Neural progenitor cell (in vitro differentiated cells): ENCODE measurements at places on chromosomes 12 and 14. TPM values are rescaled to one million over a fixed set of nuclear protein-coding genes. Genes with fewer than 3 reads are reported as not detected.

DNA sequence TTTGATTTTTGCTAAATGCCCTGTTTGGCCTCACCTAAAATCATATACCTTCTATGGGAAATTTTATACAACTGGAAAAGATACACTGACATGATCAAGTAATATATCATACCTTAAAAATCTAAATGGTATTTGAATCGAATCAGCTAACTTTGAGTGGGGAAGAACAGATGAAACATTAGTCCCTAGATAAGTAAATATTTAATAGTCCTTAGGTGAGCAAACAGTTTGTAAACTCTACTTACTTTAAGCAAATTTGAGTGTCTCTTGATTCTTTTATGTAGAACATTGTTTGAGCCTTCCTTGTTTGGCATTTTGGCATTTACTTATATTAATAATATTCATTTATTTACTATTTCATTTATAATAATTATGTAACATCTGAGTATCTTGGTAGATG lies 195.7 kb upstream of the GARIN2 start:
- no peak for DNase-seq
- H3K4me1 ChIP-seq, result no peaks in the 10 kb centered on the region
- no peaks in the 10 kb centered on the region for H3K27me3 ChIP-seq
- H3K27ac ChIP-seq, result no peak overlapping the region
- H3K4me3 ChIP-seq, result no peak overlapping the region
- no peaks in the 10 kb centered on the region for H3K36me3 ChIP-seq

GRCh38 chr14:74882103-74882920 lies 596 bp downstream of the DLST start:
- H3K4me1 ChIP-seq, result peaks cover 30% of the 10 kb centered on the region
- peak overlapping the region; percentile 97 for H3K4me3 ChIP-seq
- H3K27ac ChIP-seq, result no peak overlapping the region
- peak; percentile 65 for DNase-seq
- H3K36me3 ChIP-seq, result no peaks in the 10 kb centered on the region

- H3K4me3 ChIP-seq, result no peak overlapping the region
- DNase-seq, result no peak
- H3K4me1 ChIP-seq, result no peaks in the 10 kb centered on the region
- no peak overlapping the region for H3K27ac ChIP-seq
- no peaks in the 10 kb centered on the region for H3K27me3 ChIP-seq
These were observed 773.7 kb downstream of the BCL11B start for GRCh38 chr14:98498019-98498885.

GRCh38 chr12:42172441-42173210 lies 28.0 kb upstream of the GXYLT1 start:
- H3K4me3 ChIP-seq, result no peak overlapping the region
- no peak for DNase-seq
- no peaks in the 10 kb centered on the region for H3K27me3 ChIP-seq
- no peaks in the 10 kb centered on the region for H3K4me1 ChIP-seq

DNA sequence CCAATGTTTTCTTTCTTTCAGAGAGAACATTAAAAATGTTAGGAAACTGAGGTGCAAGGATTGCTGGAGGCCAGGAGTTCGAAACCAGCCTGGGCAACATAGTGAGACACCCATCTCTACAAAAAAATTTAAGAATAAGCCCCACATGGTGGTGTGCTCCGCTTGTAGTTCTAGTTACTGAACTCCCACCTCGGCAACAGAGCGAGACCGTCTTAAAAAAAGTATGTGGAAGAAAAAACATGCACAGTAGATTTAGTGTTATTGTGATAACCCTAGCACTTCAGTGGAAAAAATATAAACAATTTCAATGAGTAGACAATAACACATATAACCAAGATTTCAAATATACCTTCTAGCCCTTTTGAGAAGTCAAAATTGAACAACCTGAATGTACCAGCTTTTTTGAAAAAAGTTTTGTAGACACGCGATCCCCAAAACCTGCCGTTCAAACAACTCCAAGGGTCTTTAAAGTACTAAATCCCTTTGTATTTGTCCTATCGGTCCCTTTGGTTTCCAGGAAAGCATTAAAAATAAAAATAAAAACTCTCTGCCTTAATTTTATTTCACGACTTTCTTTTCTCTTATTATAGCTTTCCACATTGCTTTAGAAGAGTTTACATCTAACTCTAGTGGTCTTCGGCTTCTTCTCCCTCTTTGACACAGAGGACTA lies 1.0 kb upstream of the ANO6 start:
- H3K36me3 ChIP-seq, result no peaks in the 10 kb centered on the region
- H3K27me3 ChIP-seq, result no peaks in the 10 kb centered on the region
- H3K4me3 ChIP-seq, result peak overlapping the region; percentile 71
- peak overlapping the region; percentile 75 for H3K27ac ChIP-seq
- peaks cover 17% of the 10 kb centered on the region for H3K4me1 ChIP-seq
- DNase-seq, result no peak

- peaks cover 4% of the 10 kb centered on the region for H3K4me1 ChIP-seq
- H3K27me3 ChIP-seq, result no peaks in the 10 kb centered on the region
- no peak overlapping the region for H3K4me3 ChIP-seq
- no peaks in the 10 kb centered on the region for H3K36me3 ChIP-seq
These were observed 68.5 kb downstream of the TSPAN9 start for GRCh38 chr12:3145546-3146310.

GRCh38 chr12:11728154-11728755 lies 78.8 kb downstream of the ETV6 start:
- H3K27me3 ChIP-seq, result no peaks in the 10 kb centered on the region
- H3K4me3 ChIP-seq, result no peak overlapping the region
- no peak for DNase-seq
- H3K36me3 ChIP-seq, result no peaks in the 10 kb centered on the region
- no peak overlapping the region for H3K27ac ChIP-seq
- peaks cover 16% of the 10 kb centered on the region for H3K4me1 ChIP-seq

DNA sequence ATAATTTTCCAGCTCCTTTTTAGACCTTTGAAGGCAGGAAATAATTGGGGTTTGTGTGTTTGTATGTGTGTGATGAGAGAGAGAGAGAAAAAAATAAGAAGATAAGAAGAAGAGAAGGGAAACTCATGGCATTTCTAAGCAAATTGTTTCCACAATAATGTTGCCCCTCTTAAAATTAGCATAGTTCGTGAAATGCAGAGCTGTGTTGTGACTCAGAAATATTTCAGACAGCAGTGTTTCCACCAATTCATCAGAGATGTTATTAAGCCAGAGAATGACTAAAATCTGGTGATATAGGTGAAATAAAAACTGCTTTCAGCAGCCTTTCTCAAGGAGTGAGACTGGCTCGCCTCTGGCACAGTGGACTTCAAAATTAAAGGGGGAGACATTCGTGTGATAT lies 65.9 kb upstream of the ARHGAP5 start:
- no peaks in the 10 kb centered on the region for H3K36me3 ChIP-seq
- DNase-seq, result no peak
- no peak overlapping the region for H3K27ac ChIP-seq
- H3K4me3 ChIP-seq, result no peak overlapping the region

DNA sequence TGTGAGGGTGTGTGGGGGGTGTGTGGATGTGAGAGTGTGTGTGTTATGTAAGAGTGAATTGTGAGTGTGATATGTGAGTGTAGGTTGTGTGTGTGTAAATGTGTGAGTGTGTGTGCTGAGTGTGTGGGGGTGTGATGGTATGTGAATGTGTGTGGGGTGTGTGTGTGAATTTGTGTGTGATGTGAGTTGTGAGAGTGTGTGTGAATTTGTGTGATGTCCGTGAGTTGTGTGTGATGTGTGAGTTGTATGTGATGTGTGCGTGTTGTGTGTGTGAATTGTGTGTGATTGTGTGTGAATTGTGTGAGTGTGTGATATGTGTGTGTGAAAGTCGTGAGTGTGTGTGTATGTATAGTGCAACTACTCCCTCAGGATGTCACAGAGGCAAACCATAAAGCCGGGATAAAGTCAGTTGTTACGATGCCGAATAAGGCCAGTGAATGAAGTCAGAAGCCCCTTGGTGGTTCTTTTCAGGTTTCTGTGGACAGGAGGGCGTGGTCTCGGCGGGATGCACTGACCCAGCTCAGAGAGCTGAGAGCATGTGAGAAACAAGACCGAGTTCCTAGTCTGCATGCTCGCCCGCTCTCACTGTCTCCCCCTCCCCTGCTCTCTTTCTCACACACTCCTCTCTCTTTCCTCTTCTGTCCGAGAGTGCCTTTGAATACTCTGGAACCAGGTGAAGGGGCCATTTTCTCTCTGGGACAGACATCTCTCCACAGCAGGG lies 71.8 kb upstream of the MAX start:
- H3K27ac ChIP-seq, result no peak overlapping the region
- peaks cover 7% of the 10 kb centered on the region for H3K27me3 ChIP-seq
- no peaks in the 10 kb centered on the region for H3K36me3 ChIP-seq
- H3K4me1 ChIP-seq, result peaks cover 16% of the 10 kb centered on the region

- H3K36me3 ChIP-seq, result no peaks in the 10 kb centered on the region
- H3K27me3 ChIP-seq, result peaks cover 54% of the 10 kb centered on the region
- no peak overlapping the region for H3K27ac ChIP-seq
- H3K4me3 ChIP-seq, result peak overlapping the region; percentile 53
These were observed 36.7 kb downstream of the PRICKLE1 start for GRCh38 chr12:42552822-42553221.

KRT75 gene
- total RNA-seq, result not detected in 2 replicates

EPS8 gene
- 9.8 and 17.0 TPM in 2 replicates for total RNA-seq

SPTB gene
- 0.09 and 0.77 TPM in 2 replicates for total RNA-seq
